ENCODE measurements at places on chromosomes 6 and 20. TPM values are rescaled to one million over a fixed set of nuclear protein-coding genes. Genes with fewer than 3 reads are reported as not detected.
A peak's percentile ranks its signal among the peaks of the same experiment; 100 is the strongest.

DNA sequence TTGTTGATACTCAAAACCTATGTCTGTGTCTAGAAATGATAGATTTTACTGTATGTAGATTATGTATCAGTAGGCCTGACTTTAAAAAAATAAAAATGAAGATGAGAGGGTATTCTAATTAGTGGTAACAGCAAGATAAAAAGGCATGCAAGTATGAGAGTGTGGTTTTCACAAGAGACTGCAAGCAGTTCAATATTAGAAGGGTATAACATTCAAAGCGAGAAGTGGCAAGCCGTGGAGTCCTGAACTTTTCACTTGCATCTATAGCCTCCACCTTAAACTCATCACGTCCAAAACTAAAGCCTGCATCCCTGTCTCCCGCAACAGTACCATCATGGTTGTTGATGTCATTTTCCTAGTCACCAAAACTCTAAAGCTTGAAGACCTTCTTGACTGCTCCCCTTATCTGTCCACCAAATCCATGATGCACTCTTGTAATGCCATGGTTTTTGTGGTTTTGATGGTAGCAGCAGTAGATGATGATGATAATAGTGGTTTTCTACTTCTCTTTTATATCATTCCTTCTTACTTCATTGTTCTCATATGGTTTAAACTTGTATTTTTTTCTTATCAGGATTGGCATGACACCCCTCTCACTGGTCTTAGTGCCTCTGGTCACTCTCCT is 9.2 kb upstream of the CGA start:
- no peak for DNase-seq

DNA sequence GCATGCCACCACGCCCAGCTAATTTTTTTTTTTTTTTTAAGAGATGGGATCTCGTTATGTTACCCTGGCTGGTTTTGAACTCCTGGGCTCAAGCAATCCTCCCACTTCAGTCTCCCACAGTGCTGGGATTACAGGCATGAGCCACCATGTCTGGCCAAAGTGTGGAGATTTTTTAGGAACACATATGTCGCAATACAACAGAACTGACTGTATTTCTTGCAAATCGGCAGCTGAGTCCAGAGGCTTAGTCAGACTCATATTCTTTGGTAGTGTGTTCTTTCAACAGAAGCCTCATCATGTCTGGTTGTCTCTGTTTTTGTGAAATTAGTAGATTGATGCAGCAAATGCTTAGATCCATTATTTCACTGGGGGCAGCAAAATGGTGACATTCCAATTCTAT is 23.9 kb upstream of the CD164 start:
- no peak for DNase-seq

DNA sequence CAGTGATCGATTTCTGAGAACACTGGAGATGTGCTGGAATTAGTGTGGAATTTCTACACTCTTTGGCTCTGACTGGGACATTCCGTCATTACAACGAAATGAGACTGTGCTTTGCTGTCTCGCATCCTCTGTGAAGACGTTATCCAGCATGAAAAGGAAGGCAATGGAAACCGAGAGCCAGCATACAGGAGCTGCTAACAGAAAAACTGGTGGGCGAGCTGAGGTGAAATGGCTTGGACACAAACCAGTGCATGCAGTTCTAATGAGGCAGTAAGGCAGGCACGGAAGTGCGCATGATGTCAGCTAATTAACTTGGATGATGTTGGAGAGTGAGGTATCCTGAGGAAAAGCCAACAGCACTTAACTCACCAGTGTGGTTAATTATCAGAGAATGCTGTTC is 202.8 kb upstream of the AGPAT4 start:
- no peak for DNase-seq

DNA sequence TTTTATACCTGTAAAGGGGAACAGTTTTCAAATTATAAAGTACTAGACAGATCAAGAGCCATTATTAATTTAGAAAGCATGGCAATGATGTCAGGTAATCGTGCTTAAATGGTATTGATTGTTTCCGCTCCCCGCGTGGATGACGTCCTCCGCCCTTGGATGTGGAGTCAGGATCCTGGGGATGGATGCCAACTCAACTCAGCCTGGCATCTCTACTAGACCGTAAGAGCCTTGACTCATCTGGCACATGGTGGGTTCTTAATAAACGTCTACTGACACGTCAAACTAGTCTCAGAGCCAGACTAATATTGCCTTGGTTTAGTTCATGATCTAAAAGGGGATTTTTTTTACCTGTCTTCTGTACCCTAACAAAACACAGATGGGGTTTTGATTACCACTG is 80.2 kb downstream of the LRFN2 start:
- DNase-seq, result no peak

DNA sequence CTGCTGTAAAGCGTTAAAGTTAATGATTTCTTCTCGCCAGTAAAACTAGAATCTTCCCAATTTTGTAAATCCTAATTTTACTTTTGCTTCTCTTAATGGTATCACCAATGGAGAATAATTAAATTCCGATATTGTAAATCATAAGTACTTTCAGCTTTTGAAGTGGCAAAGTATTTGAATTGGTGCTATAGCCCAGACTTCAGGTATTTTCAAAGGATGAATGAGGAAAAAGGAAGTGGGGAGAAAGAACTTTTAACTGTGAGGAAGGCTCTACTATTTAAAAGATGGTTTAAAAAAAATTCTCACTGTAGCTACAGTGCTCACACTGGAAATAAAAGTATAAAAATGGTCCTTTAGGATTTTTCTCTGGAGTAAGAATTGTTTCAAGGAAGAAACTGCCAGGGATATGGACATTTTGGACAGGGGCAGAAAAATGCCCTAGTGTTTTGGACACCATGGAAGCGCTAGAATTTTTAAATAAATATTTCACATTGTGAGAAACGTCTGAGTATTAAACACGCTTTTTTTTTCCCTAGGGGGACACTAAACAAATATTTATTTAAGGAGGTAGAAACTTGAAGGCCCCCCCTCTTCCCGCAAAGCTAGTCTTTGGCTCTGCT is 1.3 kb upstream of the TAB2 start:
- no peak for DNase-seq

DNA sequence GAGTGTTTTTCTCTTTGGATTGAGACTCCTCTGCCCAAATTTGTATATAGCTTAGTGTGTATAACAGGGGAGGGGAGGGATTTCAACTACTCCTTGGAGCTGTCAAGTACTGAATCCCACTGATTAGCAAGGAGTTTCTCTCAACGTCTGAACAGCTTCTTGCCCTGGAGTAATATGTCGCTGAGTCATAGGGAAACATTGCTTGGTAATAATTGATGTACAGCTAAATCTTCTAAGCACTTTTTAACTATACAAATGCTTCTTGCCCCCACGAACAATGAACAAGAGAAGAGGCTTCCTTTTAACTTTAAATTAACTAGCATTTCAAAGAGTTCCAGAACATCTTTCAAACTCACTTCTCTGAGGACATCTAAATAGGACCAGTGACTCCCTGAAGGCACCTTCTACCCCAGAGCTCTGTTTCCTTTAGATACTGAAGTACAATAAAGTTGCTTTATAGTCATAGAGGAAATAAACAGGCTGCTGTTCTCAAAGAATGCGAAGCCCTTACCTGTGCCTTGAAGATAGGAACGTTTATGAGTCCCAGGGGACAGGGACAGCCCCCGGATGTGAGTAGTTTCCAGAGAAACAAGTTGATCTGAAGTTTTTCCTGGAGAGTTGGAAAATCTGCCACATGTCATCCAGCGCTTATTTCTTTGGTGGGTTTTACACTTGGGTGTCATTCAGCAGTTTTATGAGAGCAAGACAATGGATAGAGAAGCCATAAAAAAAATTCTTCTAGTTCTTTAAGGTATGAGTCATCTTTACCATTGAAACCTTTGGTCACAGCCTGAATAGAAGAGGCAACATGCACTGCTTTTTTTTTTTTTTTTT is 462.5 kb upstream of the BTBD3 start:
- peak; percentile 19 for DNase-seq

DNA sequence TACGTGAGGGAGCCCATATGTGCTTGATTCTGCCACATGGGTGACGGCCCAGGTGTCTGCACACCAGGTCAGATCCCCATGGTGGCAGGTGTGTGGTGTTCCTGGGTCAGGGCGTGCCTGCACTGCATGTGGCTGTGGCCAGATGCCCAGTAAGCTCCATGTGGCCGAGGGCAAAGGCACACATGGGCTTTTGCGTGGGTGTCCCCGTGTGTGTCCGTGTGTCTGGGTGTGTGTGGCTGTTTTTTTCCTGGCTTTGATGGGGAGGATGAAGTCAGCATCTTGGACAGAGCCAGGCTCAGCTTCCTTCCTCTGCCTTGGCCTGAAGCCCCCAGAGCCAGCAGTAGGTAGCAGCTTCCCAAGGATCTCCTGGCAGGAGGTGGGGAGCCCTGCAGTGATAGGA is 1.5 kb upstream of the TNXB start:
- no peak for DNase-seq

GRCh38 chr6:85464722-85465150 is 14.9 kb downstream of the NT5E start:
- peak; percentile 42 for DNase-seq

GRCh38 chr6:149895048-149895590 is 2.8 kb downstream of the RAET1E start:
- peak; percentile 45 for DNase-seq

DNA sequence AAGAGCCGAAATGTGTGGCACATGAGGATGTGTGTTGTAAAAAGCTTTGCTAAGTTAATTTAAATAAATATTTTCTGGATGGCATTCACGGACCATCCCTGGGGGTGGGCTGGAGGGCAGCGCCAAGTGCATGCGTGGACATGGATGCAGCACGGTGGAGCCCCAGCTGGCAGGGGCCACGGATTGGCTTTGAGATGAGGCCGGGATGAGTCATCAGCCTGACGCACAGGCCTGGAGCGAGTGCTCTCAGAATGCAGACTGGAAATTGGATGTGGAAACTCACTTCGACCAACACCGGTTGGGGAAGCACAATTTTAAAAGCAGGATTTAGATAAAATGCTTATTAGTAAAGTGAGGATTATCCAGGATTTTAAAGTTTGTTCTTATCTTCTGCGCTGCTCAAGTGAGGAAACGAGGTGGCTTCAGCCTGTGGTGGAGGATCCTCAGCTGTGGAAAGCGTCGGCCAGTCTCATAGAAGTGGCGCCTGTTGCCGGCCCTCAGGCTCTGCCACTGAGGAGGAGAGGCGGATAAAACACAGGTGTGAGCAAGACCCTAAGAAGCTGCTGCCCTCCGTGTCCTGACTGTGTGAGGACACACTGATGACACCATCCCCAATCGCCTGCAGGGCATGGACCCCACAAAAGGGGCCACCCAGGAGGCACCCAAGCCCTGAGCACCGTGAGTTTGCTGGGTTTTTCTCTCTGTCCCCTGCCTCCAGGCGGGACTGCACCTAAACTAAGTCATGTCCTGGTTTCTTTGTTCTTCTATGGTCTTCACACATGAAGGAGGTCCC is 279.7 kb downstream of the CDH4 start:
- DNase-seq, result no peak

GRCh38 chr20:3433744-3434143 is 26.3 kb upstream of the DNAAF9 start:
- DNase-seq, result no peak

- DNase-seq, result peak; percentile 89
Observed at GRCh38 chr20:49775229-49775693, 37.4 kb upstream of the SLC9A8 start.

- DNase-seq, result no peak
Observed at GRCh38 chr6:36651659-36652379, 26.7 kb upstream of the CDKN1A start.

- DNase-seq, result no peak
Observed at GRCh38 chr6:134363323-134364039, 45.6 kb upstream of the SGK1 start.

- no peak for DNase-seq
Observed at GRCh38 chr6:88263591-88263990, 97.4 kb upstream of the CNR1 start.

- no peak for DNase-seq
Observed at GRCh38 chr6:85192596-85192995, 257.3 kb upstream of the NT5E start.

- DNase-seq, result peak; percentile 26
Observed at GRCh38 chr6:113120224-113120581, 736.9 kb upstream of the MARCKS start.

C4A gene
- total RNA-seq, result 20.8 TPM

SYCP2 gene
- total RNA-seq, result 56.0 TPM

TMC2 gene
- not detected for total RNA-seq
